ENCODE measurements at places on chromosomes 12 and 14.

DNA sequence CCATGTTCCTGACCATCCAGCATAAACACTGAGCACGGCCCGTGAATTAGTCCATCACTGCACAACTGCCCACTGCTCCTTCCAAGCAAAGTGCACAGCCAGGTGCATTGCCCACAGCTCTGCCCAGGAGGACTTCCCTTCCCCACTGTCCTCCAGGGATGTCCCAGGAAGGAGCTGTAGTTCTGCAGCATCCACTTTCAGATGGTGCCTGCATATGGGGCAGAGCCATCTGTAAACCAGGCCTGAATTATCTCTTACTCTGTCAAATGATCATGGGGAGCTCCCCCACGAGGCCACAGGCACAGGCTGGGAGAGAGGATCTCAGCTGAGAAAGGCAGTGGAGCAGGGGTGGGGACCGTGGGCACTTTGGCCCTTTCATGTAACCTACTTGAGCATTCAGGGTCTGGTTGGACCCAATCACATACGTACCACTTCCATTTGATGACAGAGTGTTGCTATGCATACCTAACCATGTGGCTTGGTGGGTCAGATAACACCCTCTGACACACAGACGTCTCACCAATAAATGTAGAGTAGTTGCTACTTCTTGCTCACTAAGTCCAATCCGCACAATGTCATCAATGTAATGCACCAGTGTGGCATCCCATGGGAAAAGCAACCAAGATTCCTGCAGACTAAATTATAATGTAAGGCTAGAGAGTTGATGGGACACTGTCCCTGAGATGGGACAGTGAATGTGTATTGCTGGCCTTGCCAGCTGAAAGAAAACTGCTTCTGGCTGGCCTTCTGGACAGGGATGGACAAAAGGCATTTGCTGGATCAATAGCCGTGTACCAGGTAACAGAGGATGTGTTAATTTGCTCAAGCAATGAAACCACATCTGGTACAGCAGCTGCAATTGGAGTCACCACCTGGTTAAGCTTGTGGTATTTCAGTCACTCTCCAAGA is 113.8 kb upstream of the C14orf180 start:
- DNase-seq = no peak

GRCh38 chr12:47343684-47344567 is 264.2 kb upstream of the AMIGO2 start:
- no peak for DNase-seq

DNA sequence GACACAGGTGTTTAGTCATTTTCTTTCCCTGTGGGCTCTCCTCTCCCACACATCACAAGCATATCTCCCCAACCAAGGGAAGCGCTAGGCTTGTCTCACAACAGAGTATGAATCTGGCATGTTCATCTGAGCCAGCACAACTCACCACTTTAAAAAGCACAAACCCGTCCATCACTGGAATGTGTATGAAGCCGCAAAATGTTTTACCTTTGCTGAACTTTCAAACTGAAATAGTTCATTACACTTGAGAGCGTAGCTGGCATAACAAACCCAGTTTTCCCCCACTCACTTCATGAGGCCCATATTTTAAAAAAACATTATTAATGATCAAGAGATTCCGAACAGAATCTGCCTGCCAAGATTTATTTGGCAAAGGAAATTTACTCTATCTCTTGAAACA is 15.8 kb downstream of the NID2 start:
- DNase-seq = no peak

- DNase-seq = no peak
Measured at GRCh38 chr12:65121049-65121955, at the start of gene WIF1. WIF1 (minus strand) TSS chr12:65121305; CDS start chr12:65121191, 114 bp downstream.

- no peak for DNase-seq
Measured at GRCh38 chr12:13962699-13963098, 18.7 kb downstream of the GRIN2B start.

DNA sequence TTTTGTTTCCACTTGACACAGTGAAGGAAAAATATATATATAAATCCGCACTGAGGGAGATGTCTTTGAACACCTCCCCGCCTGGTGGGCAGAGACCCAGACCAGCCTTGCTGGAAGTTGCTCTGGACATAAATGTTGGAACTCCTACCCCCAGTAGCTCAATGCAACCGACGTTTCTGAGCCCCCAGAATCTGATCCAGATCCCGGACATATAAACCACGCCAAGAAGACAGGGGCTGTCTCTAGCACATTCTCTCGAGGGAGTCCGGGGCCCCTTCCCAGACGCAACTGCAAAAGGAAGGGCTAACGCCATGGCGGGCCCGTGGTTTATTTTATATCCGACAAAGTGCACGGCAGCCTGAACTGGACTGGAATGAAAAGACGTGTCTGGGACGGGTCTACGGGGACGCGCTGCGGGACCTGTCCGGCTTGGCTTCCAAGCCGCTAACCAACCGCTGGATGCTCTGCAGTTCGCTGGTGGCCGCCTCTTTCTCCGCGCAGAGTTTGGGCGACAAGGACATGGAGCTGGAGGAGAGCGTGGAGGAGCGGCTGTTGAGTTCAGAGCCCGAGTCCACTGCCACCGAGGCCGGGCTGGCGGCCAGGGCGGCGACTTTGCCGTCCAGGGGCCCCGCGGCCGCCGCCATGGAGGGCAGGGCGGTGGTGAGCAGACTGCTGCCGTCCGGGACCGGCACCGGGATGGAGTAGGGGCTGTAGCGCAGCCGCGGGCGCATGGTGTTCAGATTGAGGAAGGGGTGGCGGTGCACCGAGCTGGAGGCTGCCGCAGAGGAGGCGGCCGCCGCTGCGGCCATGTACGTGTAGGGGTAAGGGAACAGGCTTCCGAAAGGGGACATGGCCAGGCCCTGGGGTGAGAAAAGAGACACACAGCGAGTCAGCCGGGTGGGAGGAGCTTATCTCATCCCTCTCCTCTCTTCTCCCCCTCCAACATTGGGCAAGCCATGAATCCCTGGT is 12.2 kb downstream of the TBX3 start:
- no peak for DNase-seq

- DNase-seq = no peak
Measured at GRCh38 chr14:86462193-86462753, 932.3 kb downstream of the FLRT2 start.

DNA sequence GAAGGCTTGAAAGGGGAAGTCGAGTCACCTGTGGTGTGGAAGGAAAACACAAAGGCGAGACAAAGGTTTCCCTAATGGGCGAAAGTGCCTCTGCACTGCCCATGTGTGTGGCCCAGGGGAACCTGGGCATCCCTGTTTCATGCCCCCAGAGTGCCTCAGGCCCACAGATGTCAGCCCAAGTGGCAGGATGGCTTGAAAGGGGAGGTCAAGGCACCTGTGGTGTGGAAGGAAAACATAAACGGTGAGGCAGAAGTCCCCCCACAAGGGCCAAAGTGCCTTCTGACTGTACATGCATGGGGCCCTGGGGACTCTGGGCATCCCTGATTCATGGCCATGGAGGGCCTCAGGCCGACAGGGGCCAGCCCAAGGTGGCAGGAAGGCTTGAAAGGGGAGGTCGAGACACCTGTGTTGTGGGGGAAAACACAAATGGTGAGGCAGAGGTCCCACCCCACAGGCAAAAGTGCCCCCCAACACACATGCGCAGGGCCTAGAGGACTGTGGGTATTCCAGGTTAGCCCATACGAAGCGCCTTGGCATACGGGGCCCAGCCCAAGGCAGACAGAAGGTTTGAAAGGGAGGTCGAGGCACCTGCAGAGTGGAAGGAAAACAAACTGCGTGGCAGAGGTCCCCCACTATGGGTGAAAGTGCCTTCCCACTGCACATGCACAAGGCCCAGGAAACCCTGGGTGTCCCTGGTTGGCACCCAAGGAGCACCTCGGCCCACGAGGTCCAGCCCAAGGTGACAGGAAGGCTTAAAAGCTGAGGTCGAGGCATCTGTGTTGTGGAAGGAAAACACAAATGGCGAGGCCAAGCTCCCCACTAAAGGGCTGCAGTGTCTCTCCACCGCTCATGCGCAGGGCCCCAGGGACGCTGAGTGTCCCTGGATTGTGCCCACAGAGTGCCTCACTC is 382.3 kb downstream of the ALG10 start:
- DNase-seq = no peak

GRCh38 chr14:88840926-88841325 is 16.5 kb downstream of the TTC8 start:
- DNase-seq = no peak

- DNase-seq = no peak
Measured at GRCh38 chr14:73208390-73208789, 28.9 kb upstream of the PAPLN start.

DNA sequence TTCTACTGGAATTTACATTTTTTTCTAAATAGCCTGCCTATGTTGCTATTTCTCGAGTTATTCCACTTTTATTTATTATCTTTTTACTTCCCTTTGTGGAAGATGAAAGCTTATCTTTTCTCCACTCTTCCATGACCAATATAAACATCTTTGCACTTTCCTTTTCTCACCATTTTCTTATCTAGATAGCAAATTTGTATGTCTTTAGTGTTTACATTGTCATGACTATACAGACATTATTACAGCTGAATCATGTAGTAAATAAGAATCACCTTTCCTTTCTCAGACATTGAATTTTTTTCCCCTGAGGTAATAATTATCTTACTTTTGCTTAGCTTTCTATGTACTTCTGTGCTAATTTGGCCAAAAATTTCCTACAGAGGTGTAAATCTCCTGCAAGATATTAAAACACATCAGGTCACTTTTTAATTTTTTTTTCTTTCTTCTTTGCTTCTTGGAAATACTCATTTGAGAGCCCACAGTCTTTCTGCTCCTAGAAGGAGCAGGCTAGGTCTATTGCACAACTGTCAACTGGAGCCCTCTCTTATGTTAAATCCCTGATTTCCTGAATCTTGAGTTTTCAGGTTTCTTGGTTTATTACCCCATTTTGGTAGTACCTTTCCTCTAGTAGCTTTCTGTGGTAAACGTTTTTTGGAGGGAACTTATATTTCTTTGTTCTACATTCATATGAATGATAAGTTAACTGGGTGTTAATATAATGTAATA is 109.0 kb upstream of the ATP2B1 start:
- DNase-seq = no peak

- no peak for DNase-seq
Measured at GRCh38 chr12:128974881-128975280, 121.6 kb downstream of the GLT1D1 start.

- DNase-seq = no peak
Measured at GRCh38 chr12:52677671-52678070, 2.5 kb downstream of the KRT1 start.

GRCh38 chr12:67517181-67517887 is 131.2 kb upstream of the DYRK2 start:
- DNase-seq = no peak

GRCh38 chr12:108335349-108336119 is 3.6 kb downstream of the CMKLR1 start:
- DNase-seq = no peak

DNA sequence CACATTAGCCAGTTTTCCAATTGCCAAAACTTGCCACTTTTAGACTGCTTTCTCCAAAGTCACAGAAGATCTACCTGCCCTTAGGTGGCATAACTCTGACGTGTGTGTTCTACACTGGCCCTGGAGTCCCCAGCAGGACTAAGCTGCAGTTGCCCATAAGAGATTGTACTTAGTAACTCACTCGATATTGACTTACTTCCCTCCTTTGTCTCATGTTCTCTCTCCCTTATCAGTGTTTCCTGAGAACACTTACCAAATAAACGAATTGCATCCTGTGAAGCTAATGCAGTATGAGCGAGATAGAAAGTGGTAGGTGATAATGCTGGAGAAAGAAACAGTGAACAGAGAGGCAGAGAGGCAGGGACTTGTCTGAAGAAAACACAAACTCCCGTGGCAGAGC is 117.2 kb downstream of the NUAK1 start:
- DNase-seq = no peak

GRCh38 chr12:28591831-28592230 is 401.6 kb downstream of the CCDC91 start:
- no peak for DNase-seq

DNA sequence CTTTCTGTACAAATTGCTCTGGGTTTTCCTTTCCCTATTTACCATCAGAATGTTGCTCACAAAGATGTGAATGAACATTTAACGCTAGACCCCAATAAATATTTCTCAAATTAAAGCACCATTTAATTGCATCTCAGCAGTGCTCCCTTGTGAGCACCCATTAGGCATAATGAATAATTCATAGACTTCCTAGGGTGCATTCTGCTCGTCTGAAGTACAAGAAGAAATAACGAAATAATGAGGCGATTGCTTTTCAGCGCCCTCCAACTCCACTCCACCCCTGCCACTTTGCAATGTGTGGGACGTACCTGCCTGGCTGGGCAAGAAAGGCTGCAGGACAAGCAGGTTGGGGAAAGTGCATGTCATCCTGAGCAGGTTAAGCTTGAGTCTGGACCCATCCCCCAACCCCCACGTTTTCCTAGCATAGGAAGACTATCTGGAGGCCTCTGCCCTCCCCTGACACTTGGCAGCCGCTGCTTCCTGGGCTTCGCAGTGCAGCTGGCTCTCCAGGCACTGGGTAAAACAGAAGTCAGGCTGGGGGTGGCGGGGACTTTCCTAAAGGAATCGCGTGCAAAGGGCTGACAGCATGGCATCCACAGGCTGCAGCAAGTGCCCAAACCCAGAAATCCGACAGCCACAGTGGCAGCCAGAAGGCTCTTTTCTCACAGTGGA is 253.7 kb downstream of the DUSP6 start:
- peak; percentile 5 for DNase-seq

DNA sequence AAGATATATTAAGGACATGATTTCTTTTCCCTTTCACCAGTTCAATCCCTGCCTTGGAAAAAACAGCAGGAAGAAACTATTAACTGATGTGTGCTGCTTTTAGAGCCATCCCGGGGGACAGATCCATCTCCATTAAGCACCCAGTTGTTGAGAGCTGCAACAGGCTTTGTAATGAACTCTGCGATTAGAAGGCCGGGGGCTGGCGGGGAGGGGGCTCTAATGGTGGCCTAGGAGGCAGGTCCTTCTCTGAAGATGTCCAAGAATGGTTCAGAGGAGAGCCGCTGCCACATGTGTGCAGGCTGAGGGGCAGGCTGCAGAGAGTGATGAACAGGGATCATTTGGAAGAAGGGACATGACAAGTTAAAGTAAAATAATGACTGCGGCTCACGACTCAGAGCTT is 67.8 kb downstream of the GALNT8 start:
- no peak for DNase-seq

DNA sequence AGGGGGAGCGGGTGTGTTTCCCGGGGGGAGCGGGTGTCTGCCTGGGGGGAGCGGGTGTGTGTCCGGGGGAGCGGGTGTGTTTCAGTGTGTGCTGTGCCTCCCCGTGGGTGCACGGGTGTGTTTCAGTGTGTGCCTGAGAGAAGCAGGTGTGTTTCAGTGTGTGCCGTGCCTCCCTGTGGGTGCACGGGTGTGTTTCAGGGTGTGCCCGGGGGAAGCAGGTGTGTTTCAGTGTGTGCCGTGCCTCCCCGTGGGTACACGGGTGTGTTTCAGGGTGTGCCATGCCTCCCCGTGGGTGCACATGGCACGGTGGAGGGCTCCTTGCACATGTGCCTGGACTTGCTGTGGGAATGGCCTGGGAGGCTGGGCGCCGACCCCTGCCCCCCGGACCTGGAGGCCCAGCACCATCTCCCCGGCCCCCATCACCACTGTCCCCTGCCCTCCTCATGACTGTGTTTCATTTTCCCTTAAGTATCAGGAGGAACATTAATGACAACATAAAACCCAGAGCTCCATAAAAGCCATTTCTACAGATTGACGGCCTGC is 38.7 kb downstream of the FBRSL1 start:
- DNase-seq = no peak

GRCh38 chr12:40825156-40825555 is 132.9 kb downstream of the CNTN1 start:
- DNase-seq = no peak

All from neural crest cell (in vitro differentiated cells).